ENCODE measurements at places on chromosomes 11 and 22.

- no peak for DNase-seq
These were observed 167.3 kb downstream of the UVRAG start for GRCh38 chr11:75982309-75982708.

DNA sequence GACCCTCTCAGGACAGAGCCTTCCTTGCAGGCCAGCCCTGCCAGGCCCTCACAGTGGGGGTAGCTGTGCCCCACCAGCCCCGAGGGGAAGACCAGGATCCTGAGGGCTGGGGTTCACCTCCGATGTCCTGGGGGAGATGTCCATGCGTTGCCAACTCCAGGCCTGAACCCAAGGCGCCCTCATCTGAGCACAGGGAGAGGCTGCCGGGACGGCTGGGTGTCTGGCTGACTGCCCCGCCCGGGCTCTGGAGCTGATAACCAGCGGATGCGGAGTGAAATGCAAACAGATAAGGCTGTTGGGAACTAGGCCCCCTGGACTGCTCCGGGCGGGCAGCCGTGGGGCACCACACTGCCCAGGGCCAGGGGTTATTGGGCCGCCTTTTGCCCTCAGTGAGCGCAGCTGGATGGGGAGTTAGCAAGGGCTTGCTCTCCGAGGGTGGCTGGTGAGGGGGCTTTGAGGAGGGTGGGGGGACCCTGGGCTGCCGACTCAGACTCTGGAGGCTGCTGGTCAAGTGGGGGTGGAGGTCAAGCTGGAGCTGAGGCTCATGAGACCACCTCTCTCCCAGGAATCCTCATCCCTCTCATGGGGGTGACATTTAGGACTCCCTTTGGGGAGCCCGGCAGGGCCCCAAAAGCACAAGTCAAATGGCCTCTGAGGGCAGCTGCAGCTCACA, 5.6 kb upstream of the MUC6 start:
- no peak for DNase-seq

DNA sequence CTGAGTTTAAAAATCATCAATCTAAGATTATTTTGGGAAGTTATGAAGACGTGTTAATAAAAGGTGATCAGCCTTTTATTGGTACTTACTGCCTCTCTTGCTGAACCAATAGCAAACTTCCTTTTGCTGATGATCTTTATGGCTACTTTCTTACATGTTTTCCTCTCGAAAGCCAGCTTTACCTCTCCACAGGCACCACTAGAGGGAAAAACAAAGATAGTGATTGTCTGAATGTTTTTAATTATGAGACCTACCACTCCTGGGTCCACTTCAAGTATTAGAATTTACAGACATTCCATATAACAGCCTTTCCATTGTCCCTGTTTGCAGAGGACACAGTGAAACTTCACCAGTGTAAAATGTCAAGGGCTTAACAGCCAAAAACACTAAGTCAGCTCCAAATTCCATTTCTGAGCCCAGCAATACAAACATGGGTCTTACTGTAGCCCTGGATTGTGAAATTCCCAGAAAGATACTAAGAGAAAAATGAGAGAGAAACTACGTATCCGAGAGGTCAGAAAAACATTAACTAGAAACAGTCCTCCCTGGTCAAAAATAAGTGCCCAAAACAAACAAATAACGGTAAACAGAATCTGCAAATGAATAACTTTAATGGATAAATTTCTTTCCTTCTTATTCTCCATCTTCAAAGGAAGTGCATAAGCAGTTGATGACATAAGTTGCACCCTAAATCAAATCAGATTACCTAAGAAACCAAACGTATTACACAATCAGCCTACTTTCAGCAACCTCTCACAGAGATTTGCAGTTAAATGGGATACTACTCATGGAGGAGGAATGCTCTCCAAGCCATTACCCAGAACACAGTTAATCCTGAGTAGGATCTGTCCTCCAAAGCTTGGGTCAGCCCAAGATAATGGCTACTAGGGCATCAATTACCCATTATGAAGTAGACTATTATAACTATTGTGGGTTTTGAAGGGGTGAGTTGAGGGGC, 29.5 kb downstream of the CHEK2 start:
- DNase-seq = peak; percentile 98

DNA sequence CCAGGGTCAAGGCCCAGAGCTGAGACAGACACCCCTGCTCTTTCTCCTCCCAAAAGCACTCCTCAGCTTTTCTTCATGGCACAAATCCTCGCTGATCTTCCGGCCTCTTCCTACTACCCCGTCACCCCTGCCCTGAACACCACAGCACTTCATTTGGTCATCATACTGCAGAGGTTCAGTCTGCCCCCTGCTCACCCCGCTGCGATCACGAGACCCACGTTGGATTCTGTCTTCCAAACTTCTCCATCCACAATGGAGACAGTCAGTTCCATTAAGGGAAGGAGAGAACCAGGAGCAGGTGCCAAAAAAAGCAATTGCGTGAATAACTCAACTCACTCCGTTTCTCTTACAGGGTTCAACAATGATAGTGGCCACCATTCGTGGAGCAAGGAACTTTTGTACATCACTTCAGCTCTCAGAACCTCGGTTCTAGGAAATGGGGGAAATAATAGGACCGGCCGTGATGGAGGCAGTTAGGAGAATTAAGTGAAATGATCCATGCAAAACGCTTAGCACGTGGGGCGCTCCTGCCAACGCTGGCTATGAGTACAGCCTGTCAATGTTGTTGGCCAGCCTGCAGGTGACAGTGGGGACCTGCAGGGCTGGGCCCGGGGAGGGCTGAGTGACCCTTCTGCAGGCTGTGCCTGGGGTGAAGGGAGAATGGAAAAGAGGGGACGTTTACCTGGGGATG, 45.9 kb downstream of the MN1 start:
- DNase-seq = no peak

DNA sequence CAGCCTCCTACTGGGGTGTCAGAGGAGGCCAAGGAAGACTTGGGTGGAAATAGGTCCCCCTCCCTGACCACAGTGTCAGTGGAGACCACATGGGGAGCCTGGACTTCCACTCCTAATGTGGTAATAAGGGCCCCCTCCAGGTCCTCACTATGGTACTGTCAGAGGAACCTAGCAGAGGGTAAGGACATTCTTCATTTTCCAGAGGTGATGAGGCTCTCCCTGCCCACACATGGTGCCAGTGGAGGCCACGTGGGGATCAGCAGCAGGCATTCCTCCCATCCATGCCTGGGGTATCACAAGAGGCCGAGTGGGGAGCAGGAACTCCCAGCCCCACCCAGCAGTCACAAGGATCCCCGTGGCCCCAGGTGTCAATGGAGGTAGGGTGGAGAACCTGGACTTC, 6.5 kb upstream of the CLDN5 start:
- DNase-seq = no peak

DNA sequence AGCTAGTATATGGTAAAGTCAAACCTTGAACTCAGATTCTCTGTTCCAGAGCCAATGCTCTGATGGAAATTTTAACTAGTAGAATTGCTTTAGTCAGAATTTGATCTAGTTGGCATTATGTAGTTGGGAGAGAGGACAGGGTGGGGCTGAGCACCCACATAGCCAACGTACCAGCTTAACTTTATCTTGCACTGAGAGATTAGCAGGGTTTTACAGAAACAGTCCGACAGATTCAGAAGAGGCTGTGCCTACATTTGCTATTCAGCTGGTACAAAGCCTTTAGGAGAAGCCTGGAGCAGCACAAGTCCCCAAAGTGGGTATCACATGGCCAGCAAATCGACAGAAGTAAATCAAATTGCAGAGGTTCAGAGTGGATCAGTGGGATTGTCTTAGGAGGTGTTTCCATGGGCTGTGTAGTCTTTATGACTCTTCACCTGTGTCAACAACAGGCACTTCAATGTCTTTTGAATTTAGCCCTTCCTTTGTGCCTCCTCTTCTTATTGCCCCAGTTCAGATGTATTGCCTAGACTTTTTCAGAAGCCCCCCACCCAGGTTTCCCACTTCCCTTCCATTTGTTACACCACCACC, 7.3 kb upstream of the CSRP3 start:
- DNase-seq = no peak

DNA sequence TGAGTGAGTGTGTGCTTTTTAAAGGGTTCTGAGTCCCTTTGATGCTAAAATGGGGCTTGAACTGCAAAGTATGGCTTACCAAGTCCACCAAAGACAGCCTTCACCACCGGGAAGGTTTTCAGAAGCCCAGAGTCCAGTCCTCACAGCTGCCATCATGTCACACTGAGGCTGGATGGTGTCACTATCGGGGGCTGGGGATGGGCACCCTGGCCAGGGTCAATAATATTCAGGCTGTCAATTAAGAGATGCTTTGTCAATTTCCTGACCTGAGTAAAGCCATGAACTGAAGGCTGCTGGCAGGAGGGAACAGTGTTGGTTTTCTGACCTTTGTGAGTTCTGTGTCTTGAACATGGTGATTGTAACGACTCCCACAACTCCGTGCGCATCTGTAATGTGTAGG, 373.0 kb upstream of the B3GAT1 start:
- DNase-seq = no peak

GRCh38 chr22:39395936-39396796, 3.4 kb upstream of the TAB1 start:
- DNase-seq = no peak

DNA sequence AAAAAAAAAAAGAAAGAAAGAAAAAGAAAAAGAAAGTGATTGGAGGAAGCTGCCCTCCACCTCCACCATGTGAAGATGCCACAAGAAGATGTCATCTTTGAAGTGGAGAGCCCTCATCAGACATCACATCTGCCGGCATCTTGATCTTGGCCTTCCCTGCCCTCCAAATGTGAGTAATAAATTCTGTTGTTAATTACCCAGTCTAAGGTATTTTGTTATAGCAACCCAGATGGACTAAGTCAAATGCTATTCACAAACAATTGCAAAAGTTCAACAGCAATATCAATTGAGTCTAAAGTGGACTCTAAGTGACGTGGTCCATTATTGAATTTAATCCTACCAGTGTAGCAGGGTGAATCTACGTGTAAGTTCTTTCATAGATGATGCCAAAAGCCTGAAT, 55.9 kb upstream of the NUP160 start:
- peak; percentile 15 for DNase-seq

DNA sequence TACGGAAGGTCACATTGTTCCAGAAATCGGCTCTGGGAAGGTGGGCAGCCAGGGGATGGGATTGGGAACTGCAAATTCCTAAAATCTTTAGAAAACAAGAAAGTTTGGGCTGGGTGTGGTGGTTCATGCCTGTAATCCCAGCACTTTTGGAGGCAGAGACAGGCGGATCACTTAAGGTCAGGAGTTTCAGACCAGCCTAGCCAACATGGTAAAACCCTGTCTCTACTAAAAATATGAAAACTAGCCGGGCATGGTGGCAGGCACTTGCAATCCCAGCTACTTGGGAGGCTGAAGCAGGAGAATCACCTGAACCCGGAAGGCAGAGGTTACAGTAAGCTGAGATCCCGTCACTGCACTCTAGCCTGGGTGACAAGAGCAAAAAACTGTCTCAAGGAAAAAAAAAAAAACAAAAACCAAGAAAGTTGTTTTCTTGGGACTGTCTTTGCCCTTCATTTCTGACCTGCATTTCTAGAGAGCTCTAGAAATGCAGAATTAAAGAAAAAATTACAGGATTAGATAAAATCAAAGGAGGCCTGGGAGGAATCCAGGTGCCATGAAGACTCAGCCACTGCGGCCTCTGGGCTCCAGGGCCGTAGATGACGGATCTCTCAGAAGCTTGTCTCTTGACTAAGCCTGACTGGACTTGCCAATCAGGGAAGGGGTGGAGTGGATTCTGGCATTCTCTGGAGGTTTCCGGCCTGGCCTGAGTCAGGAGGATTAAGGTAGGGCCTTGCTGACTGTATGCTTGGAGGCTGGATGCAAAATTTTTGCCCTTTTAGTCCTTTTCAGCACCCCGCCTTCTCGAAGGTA, 5.3 kb upstream of the MALAT1 start:
- peak; percentile 99 for DNase-seq

DNA sequence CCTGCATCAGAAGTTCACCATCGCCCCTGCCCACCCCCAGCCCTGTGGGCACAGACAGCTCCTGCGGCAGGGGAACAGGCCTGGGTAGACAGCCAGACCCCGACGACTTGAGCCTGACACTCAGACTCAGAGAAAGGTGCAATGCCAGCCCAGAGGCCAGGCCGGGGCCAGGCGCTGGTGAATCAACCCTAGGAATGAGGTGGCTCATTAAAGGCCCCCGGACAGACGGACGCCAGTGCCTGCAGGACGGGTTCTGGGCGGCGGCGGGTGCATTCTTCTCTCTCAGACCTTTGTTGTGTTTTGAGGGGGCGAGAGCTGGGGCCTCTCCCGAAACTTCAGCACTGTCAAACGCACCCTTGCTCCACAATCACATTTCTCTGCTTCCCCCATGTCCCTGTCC, 5.6 kb downstream of the OVOL1 start:
- no peak for DNase-seq

DNA sequence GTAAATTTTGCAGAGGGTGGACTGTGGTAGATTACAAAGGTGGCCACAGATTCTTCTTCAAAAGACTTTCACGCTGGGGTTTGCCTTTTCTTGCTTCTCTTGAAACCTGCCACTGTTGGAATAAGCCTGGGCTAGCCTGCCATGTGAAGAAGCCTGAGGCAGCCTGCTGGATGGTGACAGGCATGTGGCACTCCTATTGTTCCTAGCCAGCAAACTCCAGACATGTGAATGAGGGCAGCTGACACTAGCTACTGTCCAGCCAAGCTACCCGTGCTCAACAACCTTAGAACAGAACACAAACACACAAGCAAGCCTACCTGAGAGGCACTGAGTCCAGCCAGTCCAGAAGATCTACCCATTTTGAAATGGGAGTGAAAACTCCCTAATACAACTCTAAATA, 322.7 kb upstream of the LARGE1 start:
- no peak for DNase-seq

- DNase-seq = no peak
These were observed 178.2 kb downstream of the GRIK4 start for GRCh38 chr11:120689596-120690275.

DNA sequence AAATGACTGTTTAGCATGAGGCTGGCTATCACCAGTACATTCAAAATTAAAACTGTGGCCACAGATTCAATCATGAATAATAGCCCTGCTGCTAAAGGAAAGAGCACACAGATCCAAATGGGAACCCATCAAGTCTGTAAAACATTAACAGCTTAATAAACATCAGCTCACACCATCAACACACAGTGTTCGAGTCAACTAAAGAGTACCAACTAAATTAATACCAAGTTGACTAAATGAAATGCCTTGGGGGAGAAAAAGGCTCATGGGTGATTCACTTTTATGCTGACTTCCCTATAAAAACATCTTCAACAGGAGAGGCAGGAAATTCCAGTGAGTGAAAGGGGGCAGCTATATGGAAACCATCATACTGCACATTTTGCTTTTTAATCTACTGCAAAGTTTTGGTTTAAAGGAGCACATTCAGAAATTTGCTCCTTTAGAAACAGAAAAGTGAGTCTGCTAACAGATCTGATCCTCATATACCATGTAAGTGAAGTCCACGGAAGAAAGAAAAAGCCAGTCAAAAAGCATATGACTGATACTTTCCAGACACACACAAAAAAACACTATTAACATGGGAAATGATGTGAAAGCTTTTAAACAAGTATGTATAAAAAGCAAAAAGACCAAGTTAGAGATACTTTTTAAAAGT, 16.3 kb downstream of the LGR4 start:
- no peak for DNase-seq

All from fibroblast of mammary gland (primary cell).